ENCODE measurements at places on chromosomes 2 and 18. TPM values are rescaled to one million over a fixed set of nuclear protein-coding genes. Genes with fewer than 3 reads are reported as not detected.

- no peak for DNase-seq
These were observed 57.3 kb downstream of the MTHFD2 start for GRCh38 chr2:74255660-74256213.

DNA sequence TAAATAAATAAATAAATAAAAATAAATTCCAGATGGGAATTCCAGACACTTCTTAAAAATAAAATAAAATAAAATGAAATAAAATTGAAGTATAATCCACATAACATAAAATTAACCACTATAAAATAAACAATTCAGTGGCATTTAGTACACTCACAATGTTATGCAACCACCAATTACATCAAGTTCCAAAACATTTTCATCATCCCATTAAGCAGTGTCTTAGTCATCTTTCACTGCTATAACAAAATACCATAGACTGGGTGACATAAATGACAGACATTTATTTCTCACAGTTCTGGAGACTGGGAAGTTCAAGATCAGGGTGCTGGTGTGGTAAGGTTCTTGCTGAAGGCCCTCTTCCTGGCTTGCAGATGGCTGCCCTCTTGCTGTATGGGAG, 22.6 kb upstream of the PROKR1 start:
- DNase-seq: no peak

The UPP2 gene
- total RNA-seq: not detected

DNA sequence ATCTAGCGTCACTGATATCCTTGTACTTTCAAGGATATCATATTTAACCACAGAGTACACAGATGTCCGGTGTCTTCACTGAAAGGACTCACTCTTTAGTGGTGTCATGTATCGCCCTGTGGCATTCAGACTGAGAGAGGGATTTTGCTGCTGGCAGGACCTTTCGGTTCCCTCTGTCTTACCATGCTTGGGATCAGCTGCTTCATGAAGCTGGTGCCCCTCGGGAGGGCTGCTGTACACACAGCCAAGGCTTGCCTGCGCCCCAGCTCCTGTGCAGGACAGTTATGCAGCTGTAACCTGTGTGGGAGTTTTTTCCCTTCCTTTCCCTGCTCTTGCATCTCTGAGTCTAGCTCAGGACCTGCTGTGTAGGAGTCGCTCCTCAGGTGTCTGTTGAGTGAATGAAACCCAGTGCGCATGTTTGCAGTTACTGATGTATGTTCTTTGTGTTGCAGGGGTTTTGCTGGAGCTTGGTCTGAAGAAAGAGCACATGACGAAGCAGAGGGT, 64.4 kb downstream of the GREB1 start:
- no peak for DNase-seq

- no peak for DNase-seq
These were observed 6.1 kb downstream of the KYNU start for GRCh38 chr2:142883526-142883925.

The SPDYA gene
- total RNA-seq: 0.56 TPM

GRCh38 chr2:109265369-109265768, 136.4 kb downstream of the SH3RF3 start:
- no peak for DNase-seq

The KANSL1L gene
- 19.4 TPM for total RNA-seq

- no peak for DNase-seq
These were observed 75.0 kb downstream of the SOCS6 start for GRCh38 chr18:70363861-70364260.

- no peak for DNase-seq
These were observed 6.0 kb upstream of the RAB6D start for GRCh38 chr2:131369954-131370353.

The LIPG gene
- total RNA-seq: 2.1 TPM

The RGPD3 gene
- total RNA-seq: 0.09 TPM

The SCN7A gene
- 20.7 TPM for total RNA-seq

The IL37 gene
- total RNA-seq: not detected

The TFCP2L1 gene
- 0.88 TPM for total RNA-seq

GRCh38 chr2:200414367-200414766, 95.5 kb downstream of the KCTD18 start:
- no peak for DNase-seq

DNA sequence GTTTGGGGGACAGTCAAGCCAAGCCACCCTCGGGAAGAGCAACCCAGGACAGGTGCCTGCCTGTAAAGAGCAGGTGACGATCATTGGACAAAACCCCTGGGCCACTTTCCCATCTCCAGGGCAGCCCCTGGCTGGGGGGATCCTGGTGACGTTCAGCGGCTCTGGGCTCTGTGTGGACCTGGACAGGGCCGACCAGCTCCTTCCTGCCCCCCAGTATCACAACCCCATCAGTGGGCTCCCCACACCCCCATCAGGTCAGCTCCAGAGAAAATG, 57.3 kb upstream of the ASAP2 start:
- DNase-seq: no peak

The KRTCAP3 gene
- not detected for total RNA-seq

GRCh38 chr18:79068341-79068936, 755 bp upstream of the ATP9B start:
- DNase-seq: no peak

DNA sequence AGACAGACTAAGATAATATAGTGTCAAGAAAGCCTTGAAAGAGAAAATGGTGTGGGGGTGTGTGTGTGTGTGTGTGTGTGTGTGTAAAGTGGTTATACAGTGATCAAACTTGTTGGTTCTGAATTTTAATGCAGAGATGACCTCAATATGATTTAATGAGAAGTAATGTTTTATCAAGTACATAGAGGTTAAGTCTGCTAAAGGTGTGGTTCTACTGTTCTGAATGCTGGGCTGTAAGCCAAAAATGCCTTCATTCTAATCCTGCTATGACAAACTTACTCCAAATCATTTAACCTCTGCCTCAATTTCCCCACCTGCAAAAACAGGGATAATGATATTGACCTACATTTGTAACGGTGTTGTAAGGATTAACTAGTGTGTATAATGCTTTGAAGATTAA, 87.9 kb downstream of the WDPCP start:
- no peak for DNase-seq

DNA sequence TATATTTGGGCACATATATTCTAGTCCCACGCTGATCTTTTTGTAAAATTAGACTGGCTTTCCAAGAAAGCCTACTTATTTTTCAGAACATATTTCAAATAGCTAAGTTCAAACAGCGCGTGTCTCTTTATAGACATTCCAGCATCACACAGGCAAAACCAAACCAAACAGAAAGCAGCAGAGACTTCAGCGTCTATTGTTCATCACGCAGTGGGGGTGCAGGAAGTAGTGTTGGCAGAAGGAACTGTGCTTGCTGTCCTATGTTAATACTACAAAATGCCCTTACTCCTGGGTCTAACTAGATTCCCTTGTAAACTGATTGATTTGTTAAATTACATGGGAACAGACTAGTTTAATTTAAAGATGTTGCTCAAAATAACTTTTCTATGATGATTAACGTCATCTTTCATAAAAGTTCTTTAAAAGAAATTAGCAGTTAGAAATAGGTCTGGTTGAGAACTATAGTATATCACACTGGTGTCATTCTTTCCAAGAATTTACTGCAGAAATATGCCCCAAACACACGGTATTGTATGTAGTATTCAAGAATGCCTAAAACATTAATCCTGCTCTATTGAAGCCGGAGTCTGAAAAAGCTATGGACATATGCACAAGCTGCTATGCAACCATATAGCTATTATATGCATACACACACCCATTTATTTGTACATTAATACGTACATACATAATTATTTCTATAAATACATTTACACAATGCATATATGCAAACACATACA, 436.3 kb downstream of the CBLN2 start:
- DNase-seq: no peak

GRCh38 chr2:102499558-102499957, 26.5 kb downstream of the SLC9A4 start:
- no peak for DNase-seq

DNA sequence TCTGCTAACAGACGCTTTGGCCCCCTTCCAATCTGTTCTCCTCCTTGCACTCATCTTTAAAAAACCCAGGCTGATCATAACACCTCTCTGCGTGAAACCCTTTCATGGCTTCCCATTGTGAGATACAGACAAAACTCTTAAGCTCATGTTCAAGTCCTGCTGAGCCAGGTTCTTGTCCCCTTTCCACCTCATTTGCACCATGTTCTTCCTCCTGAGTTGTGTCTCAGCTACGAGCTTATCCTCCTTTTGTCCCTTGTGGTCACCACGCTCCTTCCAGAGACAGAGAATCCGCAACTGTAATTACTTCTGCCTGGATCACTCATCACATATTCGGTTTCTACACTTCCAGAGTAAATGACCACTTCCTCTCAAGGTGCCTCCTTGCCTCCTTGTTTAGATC, 238.8 kb downstream of the ACTR3 start:
- DNase-seq: no peak

The NRP2 gene
- total RNA-seq: 10.0 TPM

DNA sequence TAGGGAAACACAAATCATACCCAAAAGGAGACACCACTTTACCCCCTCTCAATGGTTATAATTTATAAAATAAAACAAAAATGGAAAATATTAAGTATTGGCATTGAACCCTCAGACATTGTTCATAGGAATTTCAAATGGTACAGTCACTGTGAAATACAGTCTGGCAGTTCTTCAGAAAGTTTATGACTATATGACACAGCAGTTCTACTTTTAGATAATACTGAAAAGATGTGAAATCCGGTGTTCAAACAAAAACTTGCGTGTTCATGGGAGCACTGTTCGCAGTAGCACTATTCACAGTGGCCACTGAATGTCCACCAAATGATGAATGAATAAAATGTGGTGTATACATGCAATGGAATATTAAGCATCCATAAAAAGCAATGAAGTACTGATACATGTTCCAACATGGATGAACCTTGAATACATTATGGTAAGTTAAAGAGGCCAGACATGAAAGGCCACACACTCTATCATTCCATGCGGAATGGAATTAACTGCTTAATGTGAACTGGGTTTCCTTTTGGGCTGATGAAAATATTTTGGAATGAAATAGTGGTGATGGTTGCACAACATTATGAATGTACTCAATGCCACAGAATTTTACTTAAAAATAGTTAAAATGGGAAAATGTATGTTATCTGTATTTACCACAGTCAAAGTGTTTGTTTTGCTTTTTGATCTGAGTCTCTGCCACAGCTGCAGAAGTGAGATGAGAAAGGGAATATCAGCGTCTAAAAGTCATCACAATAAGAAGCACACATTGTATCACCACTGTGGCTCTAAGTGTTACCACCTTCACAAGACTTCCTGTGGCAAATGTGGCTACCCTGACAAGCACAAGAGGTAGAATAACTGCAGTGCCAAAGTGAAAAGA, 864.6 kb downstream of the SUCLG1 start:
- no peak for DNase-seq

DNA sequence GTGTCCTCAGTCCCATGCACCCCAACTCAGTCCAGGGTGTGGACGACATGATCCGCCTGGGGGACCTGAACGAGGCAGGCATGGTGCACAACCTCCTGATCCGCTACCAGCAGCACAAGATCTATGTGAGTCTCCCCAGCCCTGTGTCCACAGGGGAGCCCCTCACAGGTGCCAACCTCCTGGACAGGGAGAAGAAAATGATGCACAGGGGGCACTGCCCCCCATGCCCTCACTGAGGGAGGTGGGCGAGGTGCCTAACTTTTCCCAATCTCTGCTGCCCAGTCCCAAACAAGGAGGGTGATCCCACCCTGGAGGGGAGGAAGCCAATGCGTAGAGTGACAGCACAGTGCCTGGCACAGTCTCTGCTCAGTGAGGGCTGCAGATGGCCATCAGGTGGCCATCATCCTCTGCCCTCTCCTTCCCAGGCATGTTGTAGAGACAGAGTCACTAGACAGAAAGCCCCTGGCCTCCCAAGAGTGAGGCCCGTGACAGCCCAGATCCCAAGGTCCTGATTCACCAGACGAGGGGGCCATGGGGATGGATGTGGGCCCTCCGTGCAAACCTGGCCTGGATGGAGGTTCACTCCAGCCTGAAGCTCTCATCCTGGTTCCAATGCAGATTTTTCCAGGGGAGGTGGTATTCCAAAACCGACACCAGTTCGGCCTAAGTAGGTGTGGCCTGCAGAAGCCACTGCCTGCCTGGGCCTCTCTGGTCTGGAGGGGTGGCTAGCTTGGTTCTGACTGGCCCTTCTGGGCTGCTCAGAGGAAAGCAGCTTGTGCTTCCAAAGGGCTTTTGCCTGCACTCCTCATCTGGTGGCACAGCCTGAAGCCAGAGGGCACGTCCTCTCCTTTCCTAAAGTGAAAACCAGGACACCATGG, 30.0 kb downstream of the MYO7B start:
- DNase-seq: no peak

The NAT8 gene
- total RNA-seq: not detected

DNA sequence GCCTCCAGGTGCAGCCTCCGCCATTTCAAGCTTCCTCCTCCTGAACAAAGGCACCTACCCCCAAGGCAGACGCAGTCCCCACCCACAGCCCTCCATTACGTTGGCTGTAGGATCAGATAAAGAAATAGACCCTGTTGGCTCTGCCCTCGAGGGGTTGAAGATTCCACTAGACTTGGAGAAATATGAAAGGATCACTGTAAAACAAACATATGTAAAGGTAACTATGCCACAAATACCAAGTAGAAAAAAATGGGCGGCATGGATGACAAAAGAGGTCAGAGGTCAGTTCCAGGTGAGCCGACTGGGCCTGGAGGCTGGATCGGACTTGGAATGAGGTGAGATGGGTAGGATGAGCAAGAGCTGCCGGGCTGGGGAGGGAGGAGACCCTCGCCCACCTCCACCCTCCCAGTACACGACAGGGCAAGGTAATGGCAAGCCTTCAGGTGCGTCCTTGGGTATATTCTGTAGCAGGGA, 84.8 kb upstream of the POMC start:
- peak; percentile 45 for DNase-seq

The DLX1 gene
- total RNA-seq: 0.23 TPM

The CFAP53 gene
- total RNA-seq: 0.56 TPM

DNA sequence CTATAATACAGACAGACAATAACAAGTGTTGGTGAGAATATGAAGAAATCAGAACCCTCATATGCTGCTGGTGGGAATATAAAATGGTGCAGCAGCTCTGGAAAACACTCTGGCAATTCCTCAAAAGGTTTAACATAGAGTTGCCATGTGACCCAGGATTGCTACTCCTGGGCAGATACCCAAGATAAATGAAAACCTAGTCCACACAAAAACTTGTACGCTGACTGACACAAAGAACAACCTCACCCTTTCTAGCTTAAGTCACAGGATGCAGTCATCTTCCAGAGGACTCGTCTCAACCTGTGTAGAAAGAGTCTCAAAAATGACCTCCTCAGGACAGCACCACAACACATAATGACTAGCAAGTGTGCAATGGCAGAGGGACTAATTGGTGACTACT, 71.6 kb upstream of the ACAA2 start:
- DNase-seq: no peak

DNA sequence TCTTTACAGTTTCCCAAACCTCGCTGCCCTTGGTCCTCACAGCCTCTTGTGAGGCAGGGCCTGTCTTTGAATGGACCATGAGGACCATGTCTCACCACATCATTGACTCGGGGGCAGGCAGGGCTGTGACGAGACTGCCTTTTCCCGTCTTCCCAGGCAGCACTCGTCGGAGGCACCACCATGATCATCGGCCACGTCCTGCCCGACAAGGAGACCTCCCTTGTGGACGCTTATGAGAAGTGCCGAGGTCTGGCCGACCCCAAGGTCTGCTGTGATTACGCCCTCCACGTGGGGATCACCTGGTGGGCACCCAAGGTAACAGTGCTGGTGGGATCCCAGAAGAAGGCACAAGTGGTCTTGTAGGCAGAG, 45.7 kb upstream of the MAPRE3 start:
- DNase-seq: no peak

The PLCL1 gene
- 37.8 TPM for total RNA-seq

The EVA1A gene
- total RNA-seq: 0.24 TPM
